Panc1 (cell line): ENCODE measurements at places on chromosomes 5 and 9. TPM values are rescaled to one million over a fixed set of nuclear protein-coding genes. Genes with fewer than 3 reads are reported as not detected.

- DNase-seq = no peak
These were observed 39.8 kb upstream of the FLT4 start for GRCh38 chr5:180689071-180689694.

DNA sequence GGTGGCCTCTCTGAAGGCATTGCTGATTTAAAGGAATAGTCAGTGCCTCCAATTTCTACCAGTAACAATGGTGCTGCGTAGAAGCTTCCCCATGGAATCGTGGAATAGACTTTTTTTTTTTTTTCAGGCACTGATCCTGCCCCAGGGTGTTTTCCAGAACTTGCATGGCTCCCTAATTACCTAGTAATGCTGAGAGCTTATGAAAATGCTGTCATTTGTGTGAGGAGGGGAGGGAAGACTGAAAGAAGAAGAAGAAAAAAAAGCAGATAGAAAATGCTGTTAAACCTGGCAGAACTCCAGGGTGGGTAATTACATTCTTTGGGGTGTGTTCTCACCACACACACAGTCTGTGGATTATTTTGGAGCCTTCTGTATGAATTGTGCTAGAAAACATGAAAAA, 4.8 kb upstream of the GRIA1 start:
- no peak for DNase-seq

DNA sequence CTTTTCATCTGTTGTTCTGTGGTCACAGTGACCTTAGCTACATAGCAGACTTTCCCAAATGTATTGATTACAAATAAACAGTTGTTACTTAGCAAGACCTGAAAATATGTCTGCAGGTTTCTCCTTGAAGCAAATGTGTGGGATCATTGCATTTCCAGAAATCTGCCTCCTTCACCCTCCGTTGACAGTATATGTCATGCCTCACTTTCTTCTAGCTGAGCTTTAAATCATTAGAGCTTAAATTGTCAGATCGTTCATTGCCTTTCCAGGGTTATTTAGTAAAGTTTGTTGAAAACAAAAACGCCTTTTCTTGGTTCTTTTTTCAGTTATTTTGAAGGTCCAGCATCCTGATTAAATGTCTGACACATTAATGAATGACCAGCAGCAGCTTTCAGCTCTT, 2.3 kb upstream of the MAML1 start:
- no peak for DNase-seq

DAB2IP gene
- 18.4 TPM for total RNA-seq

IFNA13 gene
- not detected for total RNA-seq
